Upper lobe of left lung (tissue), 6 donors: ENCODE measurements at places on chromosomes 3 and 15. TPM values are rescaled to one million over a fixed set of nuclear protein-coding genes. Genes with fewer than 3 reads are reported as not detected.

FOXB1 gene
- not detected for total RNA-seq

AHSG gene
- not detected for total RNA-seq

ANKRD34C gene
- not detected for total RNA-seq

HHLA2 gene
- 13.7 TPM for total RNA-seq

CAV3 gene
- not detected for total RNA-seq

KLHL6 gene
- total RNA-seq = 15.2 TPM

NR2F2 gene
- total RNA-seq = 29.3 TPM

GCNT3 gene
- not detected for total RNA-seq

SPINK8 gene
- total RNA-seq = not detected

CD200R1 gene
- total RNA-seq = 1.1 TPM

HGD gene
- 2.5 TPM for total RNA-seq

- H3K4me1 ChIP-seq = peaks cover 9% of the 10 kb centered on the region
- no peak overlapping the region for H3K27ac ChIP-seq
- H3K4me3 ChIP-seq = no peak overlapping the region
- DNase-seq = no peak
- H3K27me3 ChIP-seq = no peaks in the 10 kb centered on the region
Observed at GRCh38 chr3:187944390-187945179, 199.3 kb upstream of the BCL6 start.

- DNase-seq = no peak
- H3K27ac ChIP-seq = no peak overlapping the region
- no peaks in the 10 kb centered on the region for H3K27me3 ChIP-seq
- H3K4me1 ChIP-seq = no peaks in the 10 kb centered on the region
- H3K4me3 ChIP-seq = no peak overlapping the region
- no peaks in the 10 kb centered on the region for H3K36me3 ChIP-seq
Observed at GRCh38 chr3:43869491-43869890, 178.8 kb downstream of the ABHD5 start.

DNA sequence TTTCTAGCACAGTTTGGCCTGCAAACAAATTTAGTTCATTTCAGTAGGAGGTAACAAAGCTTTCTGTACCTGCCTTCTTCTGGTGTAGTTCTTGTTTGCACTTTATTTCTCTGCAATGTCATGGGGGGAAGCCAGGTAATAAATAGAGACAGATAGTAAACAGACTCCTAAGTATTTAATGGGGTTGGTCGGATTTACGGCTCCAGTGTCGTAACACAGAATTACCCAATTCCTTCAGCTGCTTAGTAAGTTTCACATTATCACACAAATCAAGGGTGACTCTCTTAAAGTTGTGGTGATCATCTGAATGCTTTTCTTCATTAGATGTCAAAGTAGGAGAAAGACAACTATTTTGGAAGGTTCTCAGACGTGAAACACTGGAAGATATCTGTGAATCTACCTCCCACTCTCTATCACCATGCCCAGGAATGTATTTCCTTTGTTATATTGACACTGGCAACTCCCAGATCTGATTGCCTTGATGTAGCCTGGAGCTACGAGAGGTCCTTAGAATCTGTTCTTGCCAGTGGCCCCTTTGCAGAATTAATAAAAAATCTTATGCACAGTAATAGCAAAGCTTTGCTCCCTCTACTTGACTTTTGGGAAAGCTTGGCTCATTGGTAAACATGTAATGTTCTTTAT lies 25.0 kb upstream of the TMC3 start:
- no peak for DNase-seq
- H3K4me3 ChIP-seq = no peak overlapping the region
- H3K27ac ChIP-seq = no peak overlapping the region
- H3K27me3 ChIP-seq = no peaks in the 10 kb centered on the region
- peaks cover 5% of the 10 kb centered on the region for H3K4me1 ChIP-seq
- H3K36me3 ChIP-seq = no peaks in the 10 kb centered on the region

DNA sequence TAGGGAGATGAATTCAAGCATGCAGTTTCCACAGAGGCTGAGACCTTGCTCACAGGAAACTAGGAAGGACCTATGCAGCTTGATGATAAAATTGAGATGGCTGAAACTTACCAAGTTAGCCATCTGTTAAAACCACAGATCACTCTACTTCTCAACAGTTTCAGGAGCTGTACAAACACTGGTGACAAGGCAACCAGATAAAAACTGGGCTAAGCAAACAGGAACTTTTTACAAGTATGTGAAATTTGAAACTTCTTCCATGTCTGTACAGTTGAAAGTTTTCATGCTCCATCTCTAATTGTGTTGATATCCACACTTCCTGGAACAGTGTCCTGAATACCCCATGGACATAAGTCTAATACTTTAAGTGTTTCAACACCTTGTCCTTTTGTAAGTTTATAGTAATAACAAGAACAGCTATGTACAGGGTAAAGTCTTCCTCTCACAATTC lies 78.2 kb downstream of the FAIM start:
- peaks cover 19% of the 10 kb centered on the region for H3K36me3 ChIP-seq
- no peak overlapping the region for H3K4me3 ChIP-seq
- H3K27ac ChIP-seq = no peak overlapping the region
- H3K27me3 ChIP-seq = no peaks in the 10 kb centered on the region

- no peaks in the 10 kb centered on the region for H3K4me1 ChIP-seq
- H3K27me3 ChIP-seq = no peaks in the 10 kb centered on the region
- H3K36me3 ChIP-seq = no peaks in the 10 kb centered on the region
- no peak overlapping the region for H3K4me3 ChIP-seq
Observed at GRCh38 chr15:43881944-43882343, 55.1 kb downstream of the WDR76 start.
